ENCODE measurements at places on chromosomes 2 and 18. TPM values are rescaled to one million over a fixed set of nuclear protein-coding genes. Genes with fewer than 3 reads are reported as not detected.

CXCR2 gene
- 0.11 TPM for total RNA-seq

SH3RF3 gene
- 17.5 TPM for total RNA-seq

NEUROD1 gene
- total RNA-seq: not detected

SLC35F5 gene
- 52.9 TPM for total RNA-seq

SCN2A gene
- total RNA-seq: 0.42 TPM

KLHL30 gene
- 6.7 TPM for total RNA-seq

CTAGE1 gene
- total RNA-seq: not detected

ZSWIM2 gene
- not detected for total RNA-seq

DNA sequence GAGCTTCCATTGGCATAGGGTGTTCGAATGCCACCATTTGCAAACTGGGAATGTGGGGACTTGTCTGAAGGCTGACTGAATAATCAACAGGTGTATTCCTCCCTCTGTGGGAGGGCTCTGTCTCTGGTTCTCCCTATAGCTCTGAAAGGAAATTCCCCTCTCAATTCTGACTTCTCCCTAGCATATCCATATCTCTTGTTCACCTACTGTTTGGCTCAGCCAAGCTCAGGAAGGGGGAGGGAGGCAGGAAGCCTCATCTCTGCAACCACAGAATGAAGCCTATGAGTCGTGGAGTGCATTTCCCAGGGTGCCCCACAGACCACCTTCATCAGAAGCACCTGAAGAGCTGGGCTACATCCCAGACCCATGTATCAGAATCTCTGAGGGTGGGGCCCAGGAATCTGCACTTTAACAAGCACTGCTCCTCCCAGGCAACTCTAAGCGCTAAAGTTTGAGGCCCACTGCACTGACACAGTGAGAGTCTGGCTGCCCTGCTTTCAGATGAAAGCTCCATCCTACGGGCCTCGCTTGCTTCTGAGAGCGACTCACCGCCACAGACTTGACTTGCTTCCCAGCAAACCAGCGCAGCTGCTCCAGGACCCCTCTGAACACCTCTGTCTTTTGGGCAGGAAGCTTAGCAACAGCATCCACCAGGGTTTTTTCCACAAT lies 32.0 kb downstream of the XDH start:
- peak; percentile 80 for DNase-seq

GRCh38 chr2:1979569-1979968 lies 235.3 kb upstream of the PXDN start:
- DNase-seq: no peak

- no peak for DNase-seq
Measured at GRCh38 chr2:30282721-30283120, 51.4 kb downstream of the LBH start.

GRCh38 chr18:42950732-42951131 lies 164.8 kb downstream of the RIT2 start:
- no peak for DNase-seq

GRCh38 chr2:234003972-234004617 lies 46.4 kb upstream of the SPP2 start:
- DNase-seq: peak; percentile 34

- no peak for DNase-seq
Measured at GRCh38 chr2:9423922-9424272, 443 bp downstream of the CPSF3 start.

DNA sequence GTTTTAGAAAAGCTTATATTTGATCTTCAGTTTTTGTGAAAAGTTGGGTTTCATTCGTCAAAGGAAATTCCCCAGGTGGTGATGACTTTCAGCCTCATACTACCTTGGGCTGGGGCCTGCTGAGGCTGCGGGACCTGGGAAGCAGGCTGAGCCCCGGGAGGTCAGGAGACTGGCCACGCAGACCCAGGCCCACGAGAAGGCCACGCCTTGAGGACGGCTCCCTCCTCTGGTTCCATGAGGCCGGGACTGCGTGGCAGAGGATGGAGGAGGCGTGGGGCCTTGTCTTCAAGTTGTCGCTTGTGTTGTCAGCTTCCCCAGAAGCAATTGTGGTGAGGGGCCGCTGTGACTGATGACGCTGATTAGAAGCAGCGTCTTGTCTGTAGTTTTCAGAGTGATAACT lies 11.8 kb downstream of the CNDP2 start:
- no peak for DNase-seq

DNA sequence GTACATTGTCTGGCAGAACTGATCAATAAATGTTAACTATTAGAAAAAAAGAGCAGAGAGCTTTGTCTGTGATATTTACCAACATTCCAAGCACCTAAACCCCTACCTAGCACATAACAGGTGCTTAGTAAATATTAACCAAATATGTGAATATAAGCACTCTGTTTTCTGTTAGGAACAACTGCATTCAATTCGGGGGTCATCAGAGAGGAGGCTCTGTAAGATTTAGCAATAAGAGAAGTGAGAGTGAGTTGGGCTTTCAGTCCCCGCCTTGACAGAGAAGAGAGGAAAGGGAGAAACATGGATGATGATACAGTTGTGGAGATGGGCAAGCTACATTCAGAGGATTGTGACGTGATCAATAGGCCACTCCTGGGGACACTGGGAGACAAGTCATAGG lies 47.7 kb downstream of the MYOM1 start:
- DNase-seq: no peak

GRCh38 chr2:120206022-120206581 lies 17.1 kb downstream of the TMEM185B start:
- no peak for DNase-seq

DNA sequence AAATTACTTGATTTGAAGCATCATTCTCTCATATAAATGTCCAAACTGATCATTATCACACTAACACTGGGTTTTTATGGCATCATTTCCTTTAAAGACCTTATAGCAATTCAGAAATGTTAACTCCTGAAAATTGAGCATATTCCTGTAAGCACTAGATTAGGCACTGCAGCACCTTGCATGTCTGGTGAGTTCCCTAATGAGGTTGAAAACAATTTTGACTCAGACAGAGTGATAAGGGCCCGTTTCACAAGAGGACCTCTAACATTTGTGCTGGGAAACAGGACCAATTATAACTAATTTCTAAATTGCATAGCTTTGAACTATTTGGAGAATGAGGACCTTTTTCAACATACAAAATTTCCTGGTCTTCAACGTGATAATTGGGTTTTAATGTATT lies 69.9 kb downstream of the OSBPL6 start:
- no peak for DNase-seq

DNA sequence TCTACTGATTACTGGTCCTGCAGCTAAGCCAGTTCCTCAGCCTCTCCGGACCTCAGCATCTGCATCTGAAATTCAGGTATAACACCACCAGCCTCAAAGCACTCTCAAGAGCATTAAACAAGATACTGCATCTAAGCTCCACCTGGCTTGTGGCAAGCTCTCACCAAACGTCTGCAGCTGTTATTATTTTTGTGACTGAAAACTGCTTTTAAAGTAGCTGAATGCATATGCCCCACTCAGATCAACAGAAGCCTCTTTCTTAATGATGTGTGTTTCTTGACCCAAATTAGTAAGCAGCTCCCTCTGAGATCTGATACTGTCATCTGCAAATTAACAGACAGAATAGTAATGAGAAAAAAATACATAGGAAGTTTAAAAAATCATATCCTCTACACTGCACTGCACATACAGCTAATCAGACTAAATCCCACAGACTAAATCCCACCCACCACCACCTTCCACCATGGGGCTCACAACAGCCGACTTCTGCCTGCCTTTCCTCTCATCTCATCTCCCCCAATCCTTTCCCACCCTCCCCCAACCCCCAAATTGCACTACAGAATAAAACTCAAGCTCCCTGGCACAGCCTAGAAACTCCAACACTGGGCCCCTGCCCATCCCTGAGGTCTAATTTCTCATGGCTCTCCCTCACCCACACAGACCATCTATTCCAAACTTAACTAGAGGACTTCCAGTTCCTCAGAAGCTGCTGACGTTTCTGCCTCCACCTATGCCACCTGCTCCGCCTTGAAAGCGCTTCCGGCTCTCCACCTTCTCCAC lies 52.9 kb downstream of the TMEM163 start:
- peak; percentile 81 for DNase-seq

DNA sequence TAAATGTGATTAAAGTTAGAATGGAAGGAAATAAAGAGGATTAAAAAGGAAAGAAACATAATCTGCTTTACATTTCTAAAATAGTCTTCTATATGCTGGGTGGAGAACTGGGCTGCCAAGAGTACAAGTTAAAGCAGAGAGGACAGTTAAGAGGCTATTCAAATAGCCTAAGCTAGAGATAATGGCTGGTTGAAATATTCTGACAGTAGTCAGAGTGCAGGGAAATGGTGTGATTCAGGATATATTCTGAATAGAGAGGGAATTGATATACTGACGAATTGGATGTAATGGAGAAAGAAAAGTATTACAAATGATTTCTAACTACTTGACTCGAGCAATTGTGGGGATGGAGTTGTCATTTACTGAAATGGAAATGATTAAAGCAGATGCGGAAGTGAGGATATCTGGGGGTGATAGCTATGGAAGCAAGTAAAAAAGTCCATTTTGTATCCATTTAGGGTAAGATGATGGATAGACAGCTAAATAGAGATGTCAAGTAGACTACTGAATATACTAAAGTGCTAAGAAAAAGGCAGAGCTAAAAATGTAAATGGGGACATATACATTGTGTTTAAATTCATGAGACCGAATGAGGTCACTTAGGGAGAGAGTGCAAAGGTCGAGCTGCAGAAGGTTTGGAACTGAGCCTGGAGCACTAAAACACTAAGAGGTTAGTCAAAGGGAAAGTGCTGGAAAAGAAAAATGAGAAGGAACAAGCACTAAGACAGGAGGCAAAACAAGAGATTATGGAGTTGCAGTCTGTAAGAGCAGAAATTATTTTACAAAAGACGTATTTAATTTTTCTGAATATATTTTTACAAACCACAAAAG lies 696.8 kb downstream of the LRRTM4 start:
- no peak for DNase-seq

- peak; percentile 93 for DNase-seq
Measured at GRCh38 chr2:234981197-234982095, 29.6 kb downstream of the SH3BP4 start.

- DNase-seq: no peak
Measured at GRCh38 chr2:145203891-145204290, 684.0 kb upstream of the ZEB2 start.

DNA sequence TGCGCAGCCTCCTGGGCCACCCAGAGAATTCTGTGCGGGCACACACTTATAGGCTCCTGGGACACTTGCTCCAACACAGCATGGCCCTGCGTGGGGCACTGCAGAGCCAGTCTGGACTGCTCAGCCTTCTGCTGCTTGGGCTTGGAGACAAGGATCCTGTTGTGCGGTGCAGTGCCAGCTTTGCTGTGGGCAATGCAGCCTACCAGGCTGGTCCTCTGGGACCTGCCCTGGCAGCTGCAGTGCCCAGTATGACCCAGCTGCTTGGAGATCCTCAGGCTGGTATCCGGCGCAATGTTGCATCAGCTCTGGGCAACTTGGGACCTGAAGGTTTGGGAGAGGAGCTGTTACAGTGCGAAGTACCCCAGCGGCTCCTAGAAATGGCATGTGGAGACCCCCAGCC lies 11.8 kb upstream of the TTLL4 start:
- DNase-seq: no peak

DNA sequence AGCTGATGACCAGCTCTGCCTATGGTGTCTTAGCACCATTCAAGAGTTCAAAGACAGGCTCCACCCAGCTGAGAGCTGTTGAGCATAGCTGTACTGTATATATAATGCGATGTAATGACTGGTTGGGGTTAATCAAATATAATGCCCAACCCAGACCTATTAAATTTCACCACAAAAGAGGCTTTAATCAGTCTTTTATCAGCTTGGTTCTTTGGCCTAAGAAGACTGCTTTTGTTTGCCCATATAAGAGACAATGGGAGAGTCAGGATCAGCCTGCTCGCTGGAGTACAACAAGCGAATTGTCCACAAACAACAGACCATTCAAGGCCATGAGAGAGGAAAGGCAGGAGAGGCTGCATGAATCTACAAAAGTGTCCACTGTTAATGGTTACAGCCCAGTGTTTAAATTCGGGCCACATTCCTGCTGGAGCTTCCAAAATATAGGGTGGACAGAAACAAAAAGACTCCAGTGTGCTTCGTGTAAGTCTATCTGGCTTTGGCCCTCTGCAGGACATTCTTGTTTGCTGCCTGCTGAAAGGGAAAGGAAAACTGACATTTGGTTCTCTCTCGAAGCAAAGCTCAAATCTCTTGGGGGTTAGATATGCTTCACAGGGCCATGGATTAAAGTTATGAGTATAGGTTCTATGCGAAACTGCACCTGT lies 299.0 kb upstream of the FBXO11 start:
- no peak for DNase-seq

- no peak for DNase-seq
Measured at GRCh38 chr2:208708486-208708885, 301.9 kb downstream of the PTH2R start.

DNA sequence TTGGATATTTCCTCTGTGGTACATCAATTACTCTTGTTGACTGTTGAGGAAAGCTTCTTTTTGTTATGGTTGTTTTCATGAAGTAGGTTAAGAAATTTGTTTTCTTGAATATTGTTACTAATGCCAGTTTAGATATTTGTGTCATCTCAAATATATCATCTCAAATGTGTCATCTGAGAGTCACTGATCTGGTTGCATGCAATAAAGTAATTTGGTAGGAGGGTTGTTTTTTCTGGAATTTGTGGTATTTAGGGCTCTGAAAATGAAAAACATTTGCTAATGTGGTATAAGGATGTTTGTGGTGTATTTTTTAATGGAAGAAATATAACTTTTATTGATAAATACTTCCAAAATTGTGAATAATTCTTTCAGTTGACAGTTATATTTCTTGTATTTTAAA lies 117.7 kb downstream of the GREB1L start:
- no peak for DNase-seq

- DNase-seq: no peak
Measured at GRCh38 chr2:206693399-206694137, 24.6 kb downstream of the DYTN start.

- DNase-seq: no peak
Measured at GRCh38 chr2:144048631-144049060, 471.3 kb downstream of the ZEB2 start.

DNA sequence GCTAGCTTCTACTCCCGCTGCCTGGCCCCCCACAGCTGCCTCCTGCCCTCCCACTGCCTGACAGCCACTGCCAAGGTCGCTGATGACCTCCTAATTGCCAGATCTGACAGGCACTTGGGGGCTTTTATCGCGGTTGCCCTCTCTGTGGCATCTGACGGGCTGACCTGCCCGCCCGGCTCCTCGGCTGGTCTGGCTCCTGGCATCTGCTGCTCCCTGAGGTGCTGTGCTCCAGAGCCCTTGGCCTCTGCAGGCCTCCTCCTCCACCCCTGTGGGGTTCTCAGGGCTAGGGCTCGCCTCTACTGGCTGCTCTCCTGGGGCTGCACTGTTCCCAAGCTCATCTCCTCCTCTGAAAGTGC lies 43.1 kb downstream of the INHBB start:
- DNase-seq: no peak

DNA sequence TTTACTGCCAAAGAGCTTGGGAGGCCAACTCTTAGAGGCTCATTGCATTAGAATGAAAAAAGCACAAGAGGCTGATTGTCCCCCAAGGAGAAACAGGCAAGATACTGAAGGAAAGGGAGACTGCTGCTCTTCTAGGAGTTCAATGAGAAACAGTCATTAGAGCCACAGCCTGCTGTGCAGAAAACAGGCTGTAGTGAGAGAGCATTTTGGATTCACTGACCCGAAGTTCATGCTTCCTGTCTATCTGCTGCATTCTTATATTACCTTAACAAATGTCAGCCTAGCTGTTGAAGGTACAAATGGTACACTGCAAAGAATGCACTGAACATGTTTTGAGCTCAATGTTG lies 423.3 kb downstream of the SETBP1 start:
- DNase-seq: no peak

GRCh38 chr2:150135223-150135883 lies 352.1 kb downstream of the RND3 start:
- no peak for DNase-seq

Data from esophagus muscularis mucosa (tissue), 4 donors.